ENCODE measurements at places on chromosomes 16 and 17.

- DNase-seq: no peak
Observed at GRCh38 chr17:66602659-66603384, 232.1 kb upstream of the CACNG5 start.

GRCh38 chr16:35296962-35297653 lies 1837.7 kb downstream of the TP53TG3F start:
- DNase-seq: no peak

DNA sequence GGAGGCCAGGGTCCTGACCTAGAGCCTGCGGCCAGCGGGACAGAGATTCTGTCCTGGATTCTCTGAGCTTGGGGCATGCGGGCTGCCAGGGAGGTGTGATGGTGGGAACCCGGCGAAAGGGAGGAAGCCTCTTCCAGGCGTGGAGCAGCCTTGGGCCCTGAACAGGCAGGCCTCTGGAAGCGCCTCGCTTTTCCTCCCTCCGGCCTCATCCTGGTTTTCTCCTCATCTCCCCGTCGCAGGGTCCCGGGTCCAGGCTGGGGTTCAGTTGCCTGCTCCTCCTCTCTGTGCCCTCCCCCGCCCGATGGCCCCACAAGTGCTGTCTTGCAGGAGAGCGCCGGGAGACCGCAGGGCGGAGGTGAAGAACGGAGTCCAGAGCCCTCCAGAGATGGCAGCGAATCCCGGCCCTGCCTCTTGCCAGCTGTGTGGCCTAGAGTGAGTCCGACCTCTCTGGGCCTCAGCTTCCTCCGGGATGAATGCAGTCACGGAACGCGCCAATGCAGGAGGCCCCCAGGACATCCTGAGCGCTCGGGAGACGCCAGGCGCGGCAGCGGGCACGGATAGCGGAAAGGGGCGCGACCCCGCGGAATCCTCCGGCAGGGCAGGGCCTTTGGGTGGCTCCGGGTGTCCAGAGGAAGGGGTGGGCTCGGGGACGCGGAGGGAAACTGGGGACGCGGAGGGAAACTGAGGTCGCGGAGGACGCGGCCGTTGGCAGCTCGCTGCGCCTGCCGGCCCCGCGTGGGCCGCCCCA lies 553 bp upstream of the RAB11FIP4 start:
- no peak for DNase-seq

GRCh38 chr17:35338230-35338629 lies 35.2 kb downstream of the SLFN11 start:
- no peak for DNase-seq

DNA sequence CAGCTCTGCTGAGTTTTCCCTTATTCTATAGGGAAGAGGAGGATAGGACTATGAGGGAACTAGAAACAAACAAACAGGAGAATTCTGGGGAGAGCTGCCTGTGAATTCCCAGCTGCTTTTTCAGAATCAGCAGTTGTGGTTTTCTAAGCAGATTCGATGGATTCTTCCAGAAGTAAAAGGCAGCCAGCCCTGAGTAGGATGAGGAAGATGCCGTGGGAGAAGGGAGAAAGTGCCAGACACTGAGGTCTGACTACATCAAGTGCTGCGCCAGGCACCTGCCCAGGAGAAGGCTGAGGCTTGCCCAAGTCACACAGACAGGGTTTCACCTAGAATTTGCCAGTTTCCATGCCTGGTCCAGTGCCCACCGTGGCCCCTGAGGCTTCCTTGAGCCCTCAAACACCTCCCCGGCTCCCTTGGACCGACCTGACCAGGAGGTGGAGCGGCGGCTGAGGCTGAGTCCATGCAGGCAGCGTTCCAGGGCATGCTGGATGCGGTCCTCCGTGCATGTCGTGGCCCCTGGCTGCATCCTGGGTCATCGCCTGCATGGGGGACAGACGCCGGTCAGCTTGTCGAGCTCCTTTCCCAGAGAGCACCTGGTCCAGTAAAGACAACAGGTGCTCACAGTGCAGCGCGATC lies 43.6 kb upstream of the PIK3R6 start:
- DNase-seq: no peak

DNA sequence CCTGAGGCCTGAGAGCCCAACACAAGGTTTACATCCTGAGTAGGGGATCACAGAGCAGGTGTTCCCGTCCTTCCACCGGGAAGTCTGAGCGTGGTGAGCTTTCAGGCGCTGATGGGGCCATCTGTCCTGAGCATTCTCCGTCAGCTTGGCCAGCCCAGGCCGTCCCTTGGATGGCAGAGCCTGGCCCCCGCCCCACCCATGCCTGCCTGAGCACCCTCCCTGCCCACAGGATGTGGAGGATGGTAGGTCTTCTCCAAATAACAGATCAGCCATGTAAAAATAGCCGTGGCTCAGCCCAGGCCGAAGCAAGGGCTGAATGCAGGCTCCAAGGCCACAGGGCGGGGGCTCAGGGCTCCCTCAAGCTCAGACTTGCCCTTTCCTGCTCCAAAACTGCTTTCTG lies 20.2 kb downstream of the SPNS2 start:
- no peak for DNase-seq

- peak; percentile 34 for DNase-seq
Observed at GRCh38 chr16:30951750-30952149, 2.9 kb downstream of the ORAI3 start.

GRCh38 chr17:7016886-7017826 lies 4.7 kb downstream of the RNASEK start:
- no peak for DNase-seq

- no peak for DNase-seq
Observed at GRCh38 chr17:30230596-30231125, 4.8 kb downstream of the SLC6A4 start.

DNA sequence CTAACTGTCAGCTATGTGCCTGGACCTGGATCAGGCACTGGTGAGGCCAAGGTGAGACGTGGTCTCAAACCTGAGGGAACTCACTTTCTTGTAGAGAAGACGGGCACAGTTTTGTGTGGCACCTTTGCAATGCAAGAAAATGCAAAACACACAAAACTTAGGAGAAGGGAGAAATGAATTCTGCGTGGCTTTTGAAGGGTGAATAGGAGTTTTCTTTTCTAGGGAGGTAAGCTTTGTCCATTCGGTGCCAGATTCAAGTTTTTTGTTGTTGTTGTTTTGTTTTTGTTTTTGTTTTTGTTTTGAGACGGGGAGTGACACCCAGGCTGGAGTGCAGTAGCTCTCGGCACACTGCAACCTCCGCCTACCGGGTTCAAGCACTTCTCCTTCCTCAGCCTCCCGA lies 1.4 kb downstream of the TOM1L1 start:
- DNase-seq: no peak

DNA sequence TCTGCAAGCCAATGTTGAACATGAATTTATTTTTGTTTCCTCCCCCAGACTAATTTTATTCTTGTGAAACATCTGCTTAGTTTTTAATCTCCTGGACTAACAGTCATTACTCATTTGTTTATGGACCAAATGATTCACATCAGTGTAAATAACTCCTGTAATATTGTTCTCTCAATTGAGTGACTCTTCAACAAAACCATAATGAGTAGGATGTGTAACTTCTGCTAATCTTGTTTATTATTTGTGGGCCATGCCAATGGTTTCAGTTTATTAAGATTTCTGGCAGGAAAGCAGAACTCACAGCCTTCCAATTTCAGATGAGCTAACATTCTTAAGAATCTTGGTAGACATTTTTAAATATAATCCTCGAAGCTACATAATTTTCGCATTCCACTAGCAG lies 1216.3 kb upstream of the GOT2 start:
- DNase-seq: no peak

DNA sequence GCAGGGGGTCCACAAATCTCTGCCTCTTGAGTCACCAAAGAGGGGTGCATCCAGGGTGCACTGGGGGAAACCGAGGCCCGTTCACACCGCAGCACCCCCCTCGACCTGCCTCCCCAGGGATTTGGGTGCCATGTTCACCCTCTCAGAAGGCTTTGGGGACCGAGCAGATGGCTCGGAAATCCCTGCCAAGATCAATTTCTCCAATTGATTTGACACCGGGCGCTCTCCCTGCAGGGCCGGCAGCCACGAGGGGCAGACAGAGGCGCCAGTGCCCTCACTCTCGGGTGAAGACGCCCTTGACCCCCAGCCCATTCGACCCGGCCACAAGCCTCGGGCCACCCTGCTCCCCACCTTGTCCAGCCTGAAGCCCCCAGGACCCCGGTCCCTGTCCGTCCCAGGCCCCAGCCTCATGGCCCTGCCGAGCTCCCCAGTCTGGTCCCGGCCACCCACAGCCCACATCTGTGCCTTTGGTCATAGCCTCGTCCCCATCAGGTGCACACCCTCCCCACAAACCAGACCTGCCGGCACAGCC lies 9.3 kb downstream of the SSTR5 start:
- DNase-seq: no peak

- no peak for DNase-seq
Observed at GRCh38 chr16:23986455-23986854, 150.7 kb downstream of the PRKCB start.

- DNase-seq: no peak
Observed at GRCh38 chr16:84058211-84058610, 15.6 kb upstream of the SLC38A8 start.

- no peak for DNase-seq
Observed at GRCh38 chr16:7839568-7839967, 506.9 kb downstream of the RBFOX1 start.

DNA sequence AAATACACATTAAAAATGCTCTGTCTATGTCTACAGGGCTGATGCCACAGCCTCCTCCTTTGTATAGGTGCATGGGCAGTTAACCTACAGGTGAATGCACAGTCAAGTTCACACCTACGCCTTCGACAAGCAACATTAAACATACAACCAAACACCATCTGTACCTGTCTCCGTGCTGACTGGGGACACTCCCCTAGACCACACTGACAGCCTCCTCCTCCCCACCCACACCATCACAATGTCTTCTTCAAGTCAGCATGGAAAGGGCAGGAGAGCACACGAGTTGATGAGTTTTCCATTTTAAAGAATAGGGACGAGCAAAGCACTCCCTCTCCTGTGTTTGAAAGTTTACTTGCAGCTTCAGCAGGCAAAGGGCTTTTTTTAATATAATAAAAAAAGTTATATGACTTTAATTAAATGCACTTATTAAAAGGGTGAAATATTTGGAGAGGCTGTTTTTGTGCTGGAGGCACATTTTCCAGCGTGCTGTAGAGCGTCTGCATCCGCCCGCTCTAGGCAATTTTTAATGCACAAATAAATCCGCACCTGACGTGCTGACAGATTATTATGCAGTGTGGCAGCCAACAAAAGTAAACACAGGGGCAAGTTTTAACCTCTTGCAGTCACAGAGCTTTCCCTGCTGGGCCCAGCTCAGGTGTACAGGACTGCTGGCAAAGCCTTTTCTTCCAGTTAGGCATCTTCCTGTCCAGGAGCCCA lies 367.9 kb downstream of the SOX9 start:
- peak; percentile 36 for DNase-seq

GRCh38 chr17:45240905-45241327 lies 19.2 kb downstream of the FMNL1 start:
- DNase-seq: no peak

DNA sequence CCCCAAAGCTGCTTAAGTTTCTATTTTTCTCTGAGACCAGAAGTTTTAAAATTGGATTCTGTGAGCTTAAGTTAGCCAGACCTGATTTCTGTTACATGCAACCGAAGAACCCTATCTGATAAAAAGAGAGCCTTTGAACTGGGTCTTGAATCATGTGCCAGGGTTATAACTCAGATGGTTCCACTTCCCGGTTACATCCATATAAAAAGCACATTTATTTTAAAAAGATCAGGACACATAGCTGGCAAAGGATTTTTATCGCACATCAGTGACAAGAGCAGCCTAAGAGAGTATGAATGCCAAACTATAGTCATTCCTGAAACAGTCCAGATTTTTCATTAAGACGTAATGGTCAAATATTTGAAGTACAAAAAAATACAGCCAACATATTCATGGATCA lies 32.5 kb upstream of the CLEC3A start:
- DNase-seq: no peak

DNA sequence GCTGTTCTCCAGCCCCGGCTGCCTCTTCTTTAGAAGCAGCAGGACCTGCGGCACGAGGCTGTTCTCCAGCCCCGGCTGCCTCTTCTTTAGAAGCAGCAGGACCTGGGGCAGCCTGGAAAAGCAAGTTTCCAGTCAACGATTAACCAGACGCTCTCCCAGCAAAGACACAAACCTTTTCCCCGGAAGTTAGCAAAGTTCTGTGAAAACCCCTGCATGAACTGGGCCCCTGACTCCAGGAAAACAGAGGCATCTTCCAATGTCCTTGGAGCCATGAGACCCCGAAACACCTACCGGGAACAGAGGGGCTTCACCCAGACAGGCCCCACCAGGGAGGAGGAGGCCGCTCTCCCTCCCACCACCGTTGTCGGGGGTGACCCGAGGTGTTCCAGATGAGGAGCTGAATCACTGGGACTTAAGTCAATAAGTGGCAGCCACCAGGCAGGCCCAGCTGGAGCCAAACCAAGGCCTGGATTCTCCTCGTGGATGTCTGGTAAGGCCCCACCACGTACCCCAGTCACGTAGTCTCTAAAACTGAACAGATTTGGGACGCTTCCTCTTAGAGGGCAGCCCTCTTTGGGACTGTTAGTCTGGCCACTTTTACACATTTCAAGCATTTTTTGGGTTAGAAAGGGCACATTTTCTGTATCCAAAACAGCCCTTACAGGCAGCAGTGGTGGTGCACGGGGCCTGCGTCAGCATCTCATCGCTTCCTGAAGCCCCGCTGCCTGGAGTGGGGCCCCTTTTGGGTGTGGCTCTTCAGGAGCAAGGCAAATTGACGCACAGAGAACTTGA lies at the start of gene RPH3AL:
TSS of gene RPH3AL (minus strand) at position 387 of the 792 bp plus-strand sequence. CDS start 25,264 bp downstream, outside the sequence.
- DNase-seq: no peak

DNA sequence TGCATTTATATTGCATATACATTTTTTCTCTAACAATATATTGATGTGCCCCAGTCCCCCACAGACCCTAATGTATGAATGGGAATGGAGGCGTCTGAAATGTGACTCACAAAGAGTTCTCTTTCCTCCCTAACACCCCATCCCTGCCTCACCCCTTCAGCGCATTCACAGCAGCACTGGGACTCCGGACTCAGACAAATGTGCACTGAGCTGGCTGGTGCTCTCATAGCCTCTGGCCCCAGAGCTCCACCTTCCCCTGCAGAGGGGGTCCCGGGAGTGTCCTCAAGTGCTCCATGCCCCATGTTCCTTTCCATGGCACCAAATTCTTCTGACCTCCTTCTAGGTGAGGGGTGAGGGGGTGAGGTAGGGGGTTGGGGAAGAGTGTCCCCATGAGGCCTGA lies 20.6 kb downstream of the NPTX1 start:
- DNase-seq: no peak

GRCh38 chr16:14186795-14187221 lies 115.7 kb downstream of the MRTFB start:
- no peak for DNase-seq

DNA sequence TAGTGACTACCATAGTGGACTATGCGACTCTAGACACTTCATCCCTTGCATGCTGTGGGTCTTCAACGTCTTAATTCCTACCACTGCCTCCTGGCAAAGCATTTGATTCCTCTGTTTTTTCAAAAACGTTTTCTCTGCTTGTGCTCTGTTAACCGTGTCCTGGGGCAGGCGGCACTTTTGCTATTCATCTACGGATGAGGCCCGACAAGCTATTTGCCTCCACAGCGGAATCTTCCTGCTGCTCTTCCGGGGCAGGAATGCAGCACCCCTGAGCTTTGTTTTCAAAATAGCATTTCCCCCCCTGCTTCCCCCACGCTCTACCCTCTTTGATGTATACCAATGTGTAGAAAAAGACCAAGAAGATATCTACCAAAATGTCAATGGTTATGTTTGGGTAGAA lies 39.8 kb upstream of the METTL16 start:
- no peak for DNase-seq

- no peak for DNase-seq
Observed at GRCh38 chr16:19128454-19129200, 14.9 kb downstream of the ITPRIPL2 start.

GRCh38 chr17:68431661-68432071 lies 25.6 kb downstream of the WIPI1 start:
- peak; percentile 30 for DNase-seq

GRCh38 chr17:75914643-75915267 lies 10.1 kb upstream of the MRPL38 start:
- DNase-seq: no peak

- DNase-seq: no peak
Observed at GRCh38 chr17:39660397-39661385, 4.5 kb upstream of the TCAP start.
